ENCODE measurements at places on chromosomes 11 and 22.
A peak's percentile ranks its signal among the peaks of the same experiment; 100 is the strongest.

- DNase-seq, result no peak
Measured at GRCh38 chr22:23801238-23801821, 14.6 kb downstream of the SMARCB1 start.

- no peak for DNase-seq
Measured at GRCh38 chr22:42630901-42631602, 9.3 kb downstream of the ATP5MGL start.

- peak; percentile 48 for DNase-seq
Measured at GRCh38 chr11:57150454-57150917, 31.3 kb upstream of the LRRC55 start.

GRCh38 chr22:38751422-38752346, 4.1 kb downstream of the SUN2 start:
- no peak for DNase-seq

- no peak for DNase-seq
Measured at GRCh38 chr11:18320617-18321016, 1.3 kb downstream of the HPS5 start.

DNA sequence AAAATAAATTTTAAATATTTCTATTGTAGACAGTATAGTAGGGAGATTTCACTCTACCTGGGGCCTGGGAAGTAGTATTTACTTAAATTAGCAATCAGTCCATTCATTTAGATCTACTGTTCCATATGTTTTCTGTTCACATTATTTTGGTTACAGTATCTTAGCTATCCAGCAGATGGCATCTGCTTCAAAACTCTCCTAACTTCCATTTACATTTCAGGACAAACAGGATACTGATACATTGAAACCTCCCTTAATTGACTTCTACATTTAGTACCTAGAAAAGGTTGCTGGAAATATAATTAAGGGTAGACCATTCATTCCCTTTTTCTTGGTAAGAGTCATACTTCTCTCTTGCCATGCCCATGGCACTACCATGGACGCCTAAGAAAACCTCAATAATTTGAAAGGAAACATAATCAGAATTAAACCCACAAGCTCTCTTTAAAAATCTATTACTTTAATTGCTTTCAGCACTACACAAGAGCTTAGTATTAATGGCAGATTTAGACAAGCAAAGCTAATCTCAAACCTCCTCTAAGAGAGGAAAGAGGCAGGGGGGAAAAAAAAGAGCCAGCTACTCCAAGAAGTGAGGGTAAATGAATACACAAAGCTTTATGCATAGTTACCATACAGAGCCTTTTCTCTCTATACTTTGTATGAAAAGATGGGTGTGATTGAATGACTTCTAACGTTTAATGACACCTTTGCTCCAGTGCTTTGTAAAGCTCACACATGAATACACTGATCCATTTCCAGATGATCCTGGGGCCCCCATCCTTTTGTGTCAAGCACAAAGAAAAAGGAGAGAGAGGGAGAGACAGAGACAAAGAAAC, 131.2 kb upstream of the MTMR2 start:
- peak; percentile 62 for DNase-seq

DNA sequence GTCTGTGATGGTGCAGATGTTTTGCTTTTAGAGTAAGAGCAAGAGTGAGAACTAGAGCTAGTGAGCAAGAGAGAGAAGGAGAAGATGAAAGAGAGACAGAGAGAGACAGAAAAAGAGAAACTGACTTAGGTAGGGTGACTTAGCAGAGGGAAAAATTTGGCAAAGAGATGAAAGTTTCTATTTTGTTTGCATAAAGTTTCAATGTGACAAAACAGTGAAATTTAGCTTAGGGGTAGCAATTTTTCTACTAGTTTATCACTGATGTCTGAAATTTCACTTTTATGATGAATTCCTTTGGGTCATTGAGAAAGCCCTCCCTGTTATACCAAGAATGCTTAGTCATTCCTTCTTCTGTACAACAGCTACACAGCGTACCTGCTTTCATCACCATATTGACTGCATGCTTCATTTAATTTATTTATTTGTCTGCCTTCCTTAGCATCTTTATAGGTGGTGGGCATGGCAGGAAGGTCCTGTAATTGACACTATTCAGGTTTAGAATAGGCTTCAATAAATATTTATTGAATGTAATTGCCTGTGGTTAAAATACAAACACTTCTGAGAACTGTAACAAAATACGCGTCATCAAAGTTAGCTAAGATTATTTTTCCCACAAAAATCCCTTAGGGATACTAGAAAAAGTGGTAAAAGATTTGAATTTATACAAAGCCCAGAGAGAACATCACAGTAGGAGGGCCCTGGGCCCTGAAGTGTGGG, 19.9 kb upstream of the CTSC start:
- peak; percentile 43 for DNase-seq

DNA sequence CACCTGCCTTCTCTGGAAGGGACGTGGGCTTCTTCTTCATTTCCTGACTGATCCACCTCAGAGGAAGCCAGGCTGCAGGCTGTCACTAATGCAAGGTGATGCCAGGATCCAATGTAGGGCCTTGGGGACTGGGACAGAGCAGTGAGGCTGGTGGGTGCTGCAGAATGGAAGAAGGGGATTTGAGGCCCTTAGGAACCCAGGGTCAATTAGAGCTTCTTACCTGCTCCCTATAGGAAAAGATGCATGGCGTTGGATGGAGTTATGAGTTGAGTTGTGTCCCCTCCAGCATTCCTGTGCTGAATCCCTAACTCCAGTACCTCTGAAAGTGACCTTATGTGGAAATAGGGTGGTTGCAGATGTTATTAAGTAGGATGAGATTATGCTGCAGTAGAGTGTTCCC, 190.4 kb downstream of the MIAT start:
- DNase-seq, result no peak

- peak; percentile 38 for DNase-seq
Measured at GRCh38 chr11:114563077-114563476, 3.4 kb upstream of the NXPE1 start.

GRCh38 chr11:87369888-87370287, 332.2 kb downstream of the TMEM135 start:
- no peak for DNase-seq

DNA sequence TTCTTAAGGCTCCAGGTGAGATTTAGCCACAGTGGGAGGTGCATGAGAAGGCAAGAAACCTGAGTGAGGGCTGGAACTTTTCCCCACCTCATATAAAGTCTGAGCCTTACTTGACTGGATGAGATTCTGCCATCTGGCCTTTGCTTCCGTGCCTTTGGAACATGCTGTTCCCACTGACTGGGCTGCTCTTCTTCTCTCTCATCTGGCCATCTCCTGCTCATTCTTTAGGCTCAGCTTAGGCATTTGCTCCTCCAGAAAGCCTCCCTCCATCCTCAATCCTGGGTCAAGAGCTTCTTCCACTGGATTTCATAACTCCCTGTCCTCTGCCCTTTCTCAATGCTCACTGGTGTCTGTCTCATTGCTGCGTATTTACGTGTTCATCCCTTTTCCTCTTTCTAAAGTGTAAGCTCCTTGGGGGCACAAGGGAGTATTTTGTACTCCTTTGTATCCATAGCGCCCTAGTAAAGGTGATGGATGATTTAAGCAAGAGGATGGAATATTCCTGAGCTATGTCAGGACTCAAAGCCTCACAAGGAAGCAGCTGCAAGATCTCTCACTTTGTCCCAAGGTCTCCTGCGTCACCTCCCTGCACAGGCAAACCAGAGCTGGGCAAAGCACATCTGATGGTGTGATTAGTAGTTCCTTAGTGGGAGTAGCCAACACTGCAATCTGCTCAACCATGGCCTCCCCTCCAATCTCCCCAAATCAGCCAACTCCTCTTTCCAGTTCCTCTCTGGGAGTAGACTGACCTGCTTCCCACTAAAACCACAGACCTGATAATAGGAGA, 15.3 kb downstream of the HSPA8 start:
- no peak for DNase-seq

- DNase-seq, result no peak
Measured at GRCh38 chr22:34902335-34902734, 163.6 kb upstream of the ISX start.

DNA sequence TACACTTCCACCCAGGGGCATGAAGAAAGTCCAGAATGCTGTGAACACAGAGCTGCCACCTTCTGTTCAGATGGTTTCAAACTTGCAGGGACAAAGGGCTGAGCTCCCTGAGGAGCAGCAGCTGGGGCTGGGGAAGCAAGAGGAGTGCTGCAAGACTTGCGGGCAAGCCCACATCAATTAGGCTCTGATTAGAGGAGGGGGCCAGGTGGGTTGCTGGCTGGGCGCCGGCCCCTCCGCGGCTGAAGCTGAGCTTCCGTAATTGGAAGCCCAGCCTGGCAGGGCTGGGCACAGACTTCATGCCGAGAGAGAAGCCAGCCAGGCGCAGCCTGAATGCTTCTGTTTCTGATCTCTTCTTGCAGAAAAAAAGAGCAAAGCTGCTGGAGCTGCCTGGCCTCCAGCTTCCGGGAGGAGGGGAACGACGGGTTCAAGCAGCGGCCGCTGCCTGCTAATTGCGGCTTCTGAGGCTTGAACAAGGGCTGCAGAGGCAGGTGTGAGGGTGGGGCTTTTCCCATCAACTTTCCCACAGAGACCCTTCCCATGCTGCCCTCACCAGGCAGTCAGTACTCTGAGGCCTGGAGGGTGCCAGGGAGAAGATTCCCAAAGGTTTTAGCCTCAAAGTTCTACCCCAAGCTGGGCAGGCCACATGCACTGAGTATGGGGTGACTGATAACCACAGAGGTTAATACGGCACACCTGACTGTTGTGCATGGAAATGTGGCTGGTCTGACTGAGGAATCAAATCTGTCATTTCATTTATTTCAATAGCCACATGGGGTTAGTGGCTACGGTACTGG, 91.1 kb upstream of the LMO1 start:
- DNase-seq, result no peak

Data from fibroblast of upper back skin (primary cell).